Activated effector memory CD4-positive, alpha-beta T cell treated with Interleukin-2 at 50 U/mL for 16 hours (primary cell): ENCODE measurements at places on chromosomes 11 and 22.

GRCh38 chr11:61334434-61335354 is 1.7 kb downstream of the TKFC start:
- no peak for DNase-seq

DNA sequence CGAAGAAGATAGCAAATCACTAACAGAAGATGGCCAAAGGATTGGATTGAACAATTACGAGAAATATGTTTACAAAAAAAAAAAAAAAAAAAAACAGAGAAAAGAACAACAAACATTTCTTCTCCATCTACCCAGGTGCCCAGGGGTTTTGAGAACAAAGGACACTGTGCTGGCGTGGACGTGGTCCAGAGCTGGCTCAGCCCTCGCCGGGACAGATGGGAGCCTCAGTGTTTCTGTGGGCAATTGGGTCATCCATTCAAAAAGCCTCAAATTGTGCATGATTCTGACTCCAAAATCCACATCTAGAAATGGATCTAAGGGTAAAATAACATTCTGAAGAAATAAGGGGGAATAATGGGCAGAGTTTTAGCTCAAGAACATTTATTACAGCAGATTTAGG is 63.1 kb downstream of the DHCR7 start:
- no peak for DNase-seq

DNA sequence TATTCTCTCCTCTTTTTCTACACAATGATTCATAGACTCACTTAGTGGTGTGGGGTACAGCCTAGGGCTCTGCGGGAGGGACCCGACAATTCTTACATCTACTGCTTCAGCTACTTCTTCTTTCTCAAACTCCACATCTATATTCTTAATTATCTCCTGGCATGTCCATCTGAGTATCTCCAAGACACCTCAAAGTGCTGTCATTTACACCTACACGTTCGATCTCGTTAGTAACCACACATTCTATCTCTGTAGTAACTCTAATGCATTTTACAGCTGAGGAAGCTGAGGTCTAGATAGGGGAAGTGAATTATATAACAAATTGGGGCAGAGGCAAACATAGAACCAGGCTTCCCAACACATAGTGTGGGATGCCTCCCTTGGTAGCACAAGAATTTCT is 27.7 kb upstream of the RRM1 start:
- no peak for DNase-seq

DNA sequence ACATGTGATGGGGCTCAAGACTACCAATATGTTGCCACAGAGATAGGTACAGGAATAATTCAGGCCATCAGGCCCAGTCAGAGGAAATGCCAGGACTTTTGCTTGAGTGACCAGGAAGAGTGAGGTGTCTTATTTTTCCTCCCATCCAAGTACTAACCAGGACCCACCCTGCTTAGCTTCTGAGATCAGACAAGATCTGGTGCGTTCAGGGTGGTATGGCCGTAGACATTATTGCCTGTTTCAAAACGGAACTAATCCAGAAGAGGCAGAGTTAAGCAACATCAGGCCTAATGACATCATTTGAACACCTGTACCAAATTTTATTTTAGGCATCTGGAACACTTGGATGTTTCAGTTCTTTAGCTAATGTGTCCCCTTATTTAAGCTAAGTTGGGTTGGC is 205.5 kb upstream of the POU2AF2 start:
- no peak for DNase-seq
